ENCODE measurements at places on chromosomes 4 and X.

- no peak for DNase-seq
Observed at GRCh38 chr4:151652841-151653547, 107.8 kb downstream of the GATB start.

- no peak for DNase-seq
Observed at GRCh38 chr4:98586962-98587354, 71.5 kb downstream of the TSPAN5 start.

- DNase-seq = no peak
Observed at GRCh38 chr4:37157476-37158167, 86.9 kb upstream of the NWD2 start.

GRCh38 chrX:115261148-115261547 lies 27.3 kb upstream of the LRCH2 start:
- DNase-seq = no peak

- peak; percentile 5 for DNase-seq
Observed at GRCh38 chrX:51144828-51145442, 187.7 kb upstream of the NUDT10 start.

GRCh38 chrX:73447311-73447794 lies 500 bp downstream of the CDX4 start:
- no peak for DNase-seq

DNA sequence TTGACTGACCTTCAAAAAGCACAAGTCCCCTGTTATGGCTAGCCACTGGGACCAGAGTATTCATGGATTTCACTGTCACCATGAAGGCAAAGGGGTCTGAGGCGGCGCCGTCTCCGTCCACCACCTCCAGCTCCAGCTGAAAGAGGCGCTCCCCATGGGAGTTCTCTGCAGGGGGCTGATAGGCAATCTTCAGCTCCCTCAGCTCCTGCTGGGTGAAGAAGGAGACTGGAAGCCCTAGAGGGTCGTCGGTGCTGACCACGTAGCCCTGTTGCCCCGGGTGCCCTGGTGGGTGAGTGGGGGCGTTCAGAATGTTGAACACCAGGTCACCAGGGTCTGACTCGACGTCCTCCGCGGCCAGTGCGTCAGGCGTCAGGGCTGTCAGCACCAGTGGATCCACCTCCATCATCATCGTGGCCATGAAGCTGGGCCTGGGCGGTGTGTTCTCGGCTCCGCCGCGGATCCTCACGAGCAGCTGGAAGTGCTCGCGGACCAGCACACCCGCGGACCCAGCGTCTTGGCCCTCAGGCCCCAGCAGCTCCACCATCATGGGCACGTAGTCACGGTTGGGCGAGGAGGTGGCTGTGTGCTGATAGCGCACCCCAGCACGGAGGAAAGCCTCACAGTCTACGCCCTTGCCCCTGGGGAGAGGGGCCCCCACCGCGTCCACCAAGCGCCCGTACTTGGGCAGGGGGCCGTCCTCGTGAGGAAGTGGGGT lies 987 bp downstream of the FREM3 start:
- no peak for DNase-seq

- DNase-seq = no peak
Observed at GRCh38 chr4:114728426-114728825, 129.8 kb downstream of the UGT8 start.

- DNase-seq = no peak
Observed at GRCh38 chr4:189414021-189414420, 526.7 kb upstream of the FRG1 start.

- DNase-seq = no peak
Observed at GRCh38 chr4:185382754-185383153, 13.0 kb downstream of the LRP2BP start.

DNA sequence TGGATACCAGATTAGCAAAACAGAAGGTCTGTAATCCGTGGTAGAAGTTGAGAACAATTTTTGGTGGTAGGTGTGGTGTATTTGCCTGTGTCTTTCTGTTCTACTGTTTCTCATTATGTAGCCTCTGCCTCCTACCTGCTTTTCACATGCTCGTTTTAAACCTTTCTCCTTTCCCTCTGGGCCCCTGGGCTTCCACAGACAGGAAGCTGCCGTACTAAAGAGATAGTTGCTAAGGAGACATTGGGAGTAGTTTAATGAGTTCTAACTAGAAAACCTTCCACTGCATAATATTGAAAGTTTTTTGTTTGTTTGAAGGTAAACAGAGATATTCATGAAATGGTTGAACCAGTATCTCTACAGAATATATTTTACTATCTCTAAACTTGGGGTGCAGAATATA lies 107.8 kb downstream of the STOX2 start:
- DNase-seq = no peak

- DNase-seq = no peak
Observed at GRCh38 chr4:143411527-143412419, 75.1 kb downstream of the GAB1 start.

- no peak for DNase-seq
Observed at GRCh38 chr4:159027535-159027934, 75.3 kb upstream of the RAPGEF2 start.

DNA sequence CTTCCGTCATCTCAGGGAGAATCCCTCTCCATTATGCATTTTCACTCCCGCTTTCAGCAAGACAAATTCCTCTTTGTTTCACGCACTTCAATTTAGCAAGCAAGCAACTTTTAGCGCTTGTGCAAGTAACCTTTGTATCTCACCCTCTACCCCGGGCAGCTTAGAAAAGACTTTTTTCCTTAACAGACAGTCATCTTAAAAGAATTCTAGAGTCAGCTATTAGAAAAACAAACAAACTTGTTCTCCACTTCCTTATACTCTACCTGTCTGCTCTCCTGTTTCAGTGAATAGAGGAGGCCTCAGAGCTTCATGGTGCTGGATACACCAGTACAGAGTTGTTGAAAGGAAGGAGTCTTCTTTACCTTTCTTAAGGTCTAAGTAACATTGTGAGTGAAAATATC lies 12.1 kb downstream of the TIGD2 start:
- no peak for DNase-seq

- no peak for DNase-seq
Observed at GRCh38 chr4:118389721-118390120, 36.9 kb upstream of the PRSS12 start.

GRCh38 chr4:41569961-41570360 lies 32.0 kb downstream of the LIMCH1 start:
- DNase-seq = no peak

- DNase-seq = no peak
Observed at GRCh38 chr4:32625687-32626337, 1905.6 kb downstream of the PCDH7 start.

DNA sequence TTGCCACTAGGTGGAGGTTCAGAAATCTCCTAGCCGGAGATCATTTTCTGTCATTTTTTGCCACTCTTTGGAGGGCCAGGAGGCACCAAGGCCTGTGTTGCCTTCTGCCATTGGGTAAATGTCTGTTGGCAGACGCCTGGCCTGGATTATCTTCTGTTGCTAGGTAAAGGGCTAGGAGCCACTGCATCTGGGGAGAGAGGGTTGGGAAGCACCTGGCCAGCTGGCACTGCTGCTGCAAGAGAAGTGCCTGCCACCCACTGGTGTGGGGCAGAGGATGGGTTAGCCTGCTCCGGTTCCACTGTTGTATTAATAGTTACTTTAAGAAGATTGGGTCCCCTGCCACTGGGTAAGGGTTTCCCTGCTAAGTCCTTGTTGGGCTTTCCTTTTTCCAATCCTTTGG lies 58.1 kb downstream of the AWAT2 start:
- no peak for DNase-seq

DNA sequence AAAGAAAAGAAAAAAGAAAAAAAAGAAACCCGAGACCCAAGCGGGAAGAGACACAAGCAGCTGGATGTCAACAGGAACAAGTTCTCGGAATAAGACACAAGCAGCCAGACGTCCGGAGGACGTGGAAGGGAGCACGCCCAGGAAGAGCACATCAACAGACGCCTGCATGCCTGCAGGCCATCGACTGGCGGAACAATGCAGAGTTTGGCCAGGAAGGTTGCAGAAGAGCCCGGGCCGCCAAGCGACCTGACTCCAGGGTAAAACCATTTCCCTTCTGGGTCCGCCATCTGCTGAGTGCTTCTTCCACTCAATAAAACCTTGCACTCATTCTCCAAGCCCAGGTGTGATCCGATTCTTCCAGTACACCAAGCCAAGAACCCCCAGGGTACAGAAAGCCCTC lies 95.6 kb upstream of the PRR32 start:
- no peak for DNase-seq

DNA sequence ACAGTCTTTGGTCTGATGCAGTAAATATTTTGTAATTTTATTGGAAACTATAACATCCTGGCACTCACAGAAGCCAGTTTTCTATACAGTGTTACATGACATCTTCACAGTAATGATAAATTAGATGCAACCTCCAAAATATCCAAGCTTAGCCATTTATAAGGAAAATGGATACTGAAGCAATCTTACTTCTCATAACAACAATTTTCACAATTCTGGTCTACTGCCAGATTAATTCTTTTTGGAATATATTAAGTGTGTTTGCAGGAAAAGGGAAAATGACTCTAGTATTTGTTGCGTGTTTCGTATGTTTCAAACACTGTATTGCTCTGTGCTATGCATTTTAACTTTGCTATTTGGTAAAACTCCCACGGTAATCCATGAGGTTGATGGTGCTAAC lies 1870.9 kb downstream of the ARAP2 start:
- DNase-seq = no peak

- no peak for DNase-seq
Observed at GRCh38 chrX:70508296-70508911, 63.8 kb downstream of the DLG3 start.

DNA sequence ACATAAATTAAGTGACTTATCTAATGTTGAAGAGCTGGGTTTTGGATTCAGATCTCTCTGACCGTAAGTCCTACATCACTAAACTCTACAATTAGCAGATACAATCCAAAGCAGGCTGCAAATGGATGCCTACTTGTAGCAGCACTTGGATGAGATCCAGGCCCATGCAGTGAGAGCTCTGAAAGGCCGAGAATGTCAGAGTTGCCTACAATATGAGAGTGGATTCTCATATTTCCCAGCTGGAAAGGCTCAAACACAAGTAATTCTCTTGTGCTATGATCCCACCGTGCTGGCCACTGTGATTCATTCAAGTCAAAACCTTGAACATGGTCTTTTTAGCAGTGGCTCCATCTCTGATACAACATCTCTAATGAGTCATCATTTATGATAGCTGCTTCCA lies 125.4 kb upstream of the CHRDL1 start:
- no peak for DNase-seq

DNA sequence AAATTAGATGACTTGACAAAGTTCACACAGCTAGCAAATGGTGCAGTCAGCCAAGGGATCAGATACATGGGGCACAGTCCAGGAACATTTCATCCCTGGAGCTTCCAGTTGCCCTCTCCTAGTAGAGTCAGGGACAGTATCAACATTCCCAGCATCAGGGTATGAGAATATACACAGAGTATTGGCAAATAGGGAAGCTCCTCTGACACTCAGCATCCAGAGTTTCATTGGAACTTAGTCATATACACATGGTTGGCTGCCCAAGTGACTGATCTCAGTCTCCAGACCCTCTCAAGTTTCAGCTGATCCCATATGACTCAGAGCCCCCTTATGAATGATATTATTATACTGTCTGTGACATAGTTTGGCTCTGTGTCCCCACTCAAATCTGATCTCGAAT lies 13.7 kb upstream of the KCTD8 start:
- no peak for DNase-seq

GRCh38 chrX:114582698-114583395 lies 1.0 kb upstream of the HTR2C start:
- DNase-seq = no peak

GRCh38 chr4:108094923-108095482 lies 73.7 kb downstream of the LEF1 start:
- no peak for DNase-seq

DNA sequence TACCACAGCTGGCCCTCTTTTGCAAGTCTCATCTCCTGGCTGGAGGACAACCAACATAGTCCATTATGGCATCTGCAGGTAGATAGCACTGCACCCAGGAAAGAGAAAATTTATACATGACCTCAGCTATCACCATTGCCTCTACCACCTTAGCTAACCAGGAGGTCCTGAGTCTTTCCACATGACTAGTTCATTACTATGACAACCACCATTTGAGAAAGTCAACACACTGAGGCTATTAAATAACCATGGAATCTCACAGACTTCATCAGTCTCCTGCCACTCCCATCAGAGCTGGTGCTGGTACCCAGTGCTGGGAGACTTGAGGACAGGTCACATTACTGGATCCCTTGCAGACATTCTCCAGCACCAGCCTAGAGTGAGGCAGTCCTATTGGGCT lies 285.9 kb downstream of the GBA3 start:
- no peak for DNase-seq

GRCh38 chr4:15890246-15890829 lies 48.2 kb downstream of the FGFBP1 start:
- DNase-seq = no peak

- DNase-seq = no peak
Observed at GRCh38 chr4:186902361-186902760, 178.7 kb upstream of the FAT1 start.

DNA sequence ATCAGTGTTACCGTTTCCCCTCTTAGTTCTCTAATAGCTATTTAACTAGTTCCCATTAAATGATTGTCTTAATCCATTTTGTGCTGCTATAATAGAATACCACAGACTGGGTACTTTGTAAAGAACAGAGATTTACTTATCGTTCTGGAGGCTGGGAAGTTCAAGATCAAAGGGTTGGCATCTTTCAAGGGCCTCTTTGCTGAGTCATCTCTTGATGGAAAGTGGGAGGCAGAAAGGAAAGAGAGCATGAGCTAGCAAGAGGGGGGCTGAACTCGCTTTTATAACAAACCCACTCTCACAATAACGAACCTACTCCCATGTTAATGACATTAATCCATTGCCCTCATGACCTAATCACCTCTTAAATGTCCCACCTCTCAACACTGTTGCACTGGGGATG lies 17.4 kb upstream of the NKX3-2 start:
- no peak for DNase-seq

DNA sequence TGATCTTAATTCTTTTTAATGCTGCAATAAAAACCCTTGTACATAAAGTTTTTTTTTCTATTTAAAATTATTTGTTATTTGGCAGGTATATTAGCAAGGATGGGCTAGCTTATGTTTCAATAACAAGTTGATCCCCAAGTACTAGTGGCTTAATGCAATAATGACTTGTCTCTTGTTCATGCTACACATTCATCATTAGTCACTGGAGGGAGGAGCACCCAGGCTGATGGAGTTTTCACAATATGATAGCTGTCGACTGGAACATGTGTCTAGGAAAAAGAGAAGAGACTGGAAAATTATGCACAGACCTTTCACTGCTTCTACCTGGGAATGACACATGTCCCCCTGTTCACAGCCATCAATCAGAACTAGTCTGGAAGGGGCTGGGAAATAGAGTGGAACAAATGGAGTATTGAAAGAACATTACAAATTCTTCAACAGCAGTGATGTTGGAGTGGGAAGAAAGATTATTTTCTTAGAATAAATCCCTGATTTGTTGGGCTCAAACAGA lies 387.9 kb upstream of the RPS6KA3 start:
- no peak for DNase-seq

- DNase-seq = no peak
Observed at GRCh38 chr4:115028682-115029410, 84.6 kb downstream of the NDST4 start.

GRCh38 chr4:134636338-134637051 lies 434.9 kb upstream of the PABPC4L start:
- no peak for DNase-seq
